ENCODE measurements at places on chromosomes 11 and 22. TPM values are rescaled to one million over a fixed set of nuclear protein-coding genes. Genes with fewer than 3 reads are reported as not detected.

- no peak for DNase-seq
These were observed 55.5 kb downstream of the ABTB2 start for GRCh38 chr11:34302046-34302921.

- DNase-seq, result no peak
These were observed 107.5 kb upstream of the OR4B1 start for GRCh38 chr11:48109046-48109666.

DNA sequence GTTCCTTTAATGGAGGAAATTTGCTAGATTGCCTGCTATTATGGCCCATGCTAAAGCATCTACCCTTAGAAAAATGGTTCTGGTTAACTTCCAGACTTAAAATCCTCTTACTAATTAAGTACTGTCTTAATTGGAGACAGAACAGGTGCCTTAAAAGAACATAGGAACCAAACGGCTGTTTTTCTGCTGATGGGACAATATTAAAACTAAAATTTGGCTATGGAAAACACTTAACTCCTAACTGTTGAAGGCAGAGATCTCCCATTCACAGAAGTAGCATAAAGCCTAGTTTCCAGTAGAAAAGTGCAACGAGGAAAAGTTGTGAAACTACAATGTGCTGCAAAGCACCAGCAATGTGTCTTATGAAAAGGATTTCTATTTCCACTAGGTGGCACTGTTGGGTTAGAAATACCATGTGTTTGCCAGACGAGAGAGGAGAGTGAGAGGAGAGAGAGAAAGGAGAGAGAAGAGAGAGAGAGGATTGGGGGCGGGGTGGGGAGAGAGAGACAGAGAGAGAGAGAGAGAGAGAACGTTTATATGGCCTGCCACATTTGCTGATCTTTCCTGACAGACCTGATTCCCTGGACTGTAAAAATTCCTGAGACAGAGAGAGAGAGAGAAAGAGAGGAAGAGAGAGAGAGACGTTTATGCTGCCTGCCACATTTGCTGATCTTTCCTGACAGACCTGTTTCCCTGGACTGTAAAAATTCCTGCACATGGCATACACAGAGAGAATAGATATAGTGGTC lies 51.5 kb downstream of the FAM181B start:
- DNase-seq, result peak; percentile 88

DNA sequence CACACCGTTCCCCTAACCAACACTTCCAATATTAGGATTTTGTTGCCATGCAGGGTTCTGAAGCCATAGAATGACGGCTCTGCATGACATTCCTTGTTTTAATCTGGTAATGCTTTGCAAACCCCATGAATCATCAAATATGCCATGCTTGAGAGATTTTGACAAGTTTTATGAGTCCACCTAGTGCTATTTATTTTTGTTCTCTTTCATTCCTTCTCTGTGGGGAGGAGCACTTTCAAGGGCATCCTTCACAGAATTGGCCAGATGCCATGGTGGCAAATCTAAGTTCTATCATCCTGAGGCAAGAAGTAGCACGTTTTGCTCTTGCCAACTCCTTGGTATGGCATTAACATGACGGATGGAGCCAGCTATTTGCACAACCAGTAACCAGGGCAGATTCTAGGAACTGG lies 268.4 kb downstream of the FAM76B start:
- DNase-seq, result no peak

DNA sequence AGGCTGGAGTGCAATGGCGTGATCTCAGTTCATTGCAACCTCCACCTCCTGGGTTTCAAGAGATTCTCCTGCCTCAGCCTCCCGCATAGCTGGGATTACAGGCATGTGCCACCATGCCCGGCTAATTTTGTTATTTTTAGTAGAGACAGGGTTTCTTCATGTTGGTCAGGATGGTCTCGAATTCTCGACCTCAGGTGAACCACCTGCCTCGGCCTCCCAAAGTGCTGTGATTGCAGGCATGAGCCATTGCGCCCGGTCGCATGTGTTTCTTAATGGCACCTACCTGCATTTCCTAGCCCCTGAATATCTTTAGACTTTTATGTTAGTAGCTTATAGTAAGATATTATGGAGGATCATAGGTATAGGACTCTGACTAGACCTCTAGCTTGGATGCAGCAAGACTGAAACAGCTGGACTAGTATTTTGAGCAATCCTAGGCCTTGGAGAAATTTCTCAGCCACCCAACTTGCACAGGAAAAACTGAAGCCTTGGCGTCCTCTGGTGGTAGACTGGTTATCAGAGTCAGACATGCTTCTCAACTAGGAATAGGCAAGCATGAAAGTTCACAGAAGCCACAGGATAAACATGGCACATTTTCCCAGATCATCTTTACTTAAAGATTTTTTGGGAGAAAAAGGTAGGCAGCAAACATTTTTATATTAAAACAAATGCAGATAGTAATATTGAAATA lies 22.7 kb upstream of the C1QTNF4 start:
- DNase-seq, result peak; percentile 77

GRCh38 chr11:8746331-8746974 lies 63.9 kb downstream of the RPL27A start:
- DNase-seq, result no peak

DNA sequence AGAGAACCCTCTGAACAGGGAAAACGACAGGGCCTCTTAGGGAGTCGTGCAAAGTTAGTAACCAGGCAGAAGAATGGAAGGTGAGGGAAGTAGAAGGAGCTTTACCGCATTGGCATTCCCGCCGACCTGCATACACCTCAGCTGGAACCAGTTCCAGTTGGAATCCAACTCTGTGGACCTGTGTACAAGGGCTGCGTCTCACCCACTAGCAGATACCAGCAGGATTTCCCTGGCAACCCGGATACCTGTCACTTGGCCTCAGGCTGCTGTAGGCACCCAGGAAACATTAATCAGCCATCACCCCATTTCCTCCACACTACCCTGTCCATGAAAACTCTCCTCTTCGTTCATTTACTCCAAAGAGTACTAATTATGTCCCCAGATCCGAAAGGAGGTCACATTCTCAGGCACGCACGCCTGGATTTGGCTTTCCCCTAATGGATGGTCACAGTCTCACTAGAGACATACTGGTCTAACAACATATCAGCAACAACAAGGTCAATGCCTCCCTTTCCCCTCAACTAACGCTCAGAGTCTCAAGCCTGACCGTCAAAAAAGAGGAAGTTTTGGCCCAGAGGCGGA lies 842 bp downstream of the ARFGAP2 start:
- no peak for DNase-seq

- no peak for DNase-seq
These were observed 226.6 kb downstream of the ST3GAL4 start for GRCh38 chr11:126581871-126582648.

GRCh38 chr11:364991-365725 lies 4.1 kb upstream of the B4GALNT4 start:
- DNase-seq, result no peak

GRCh38 chr11:60935676-60936442 lies 11.6 kb downstream of the TMEM132A start:
- DNase-seq, result no peak

GRCh38 chr11:102610200-102610599 lies 14.9 kb downstream of the MMP20 start:
- no peak for DNase-seq

DNA sequence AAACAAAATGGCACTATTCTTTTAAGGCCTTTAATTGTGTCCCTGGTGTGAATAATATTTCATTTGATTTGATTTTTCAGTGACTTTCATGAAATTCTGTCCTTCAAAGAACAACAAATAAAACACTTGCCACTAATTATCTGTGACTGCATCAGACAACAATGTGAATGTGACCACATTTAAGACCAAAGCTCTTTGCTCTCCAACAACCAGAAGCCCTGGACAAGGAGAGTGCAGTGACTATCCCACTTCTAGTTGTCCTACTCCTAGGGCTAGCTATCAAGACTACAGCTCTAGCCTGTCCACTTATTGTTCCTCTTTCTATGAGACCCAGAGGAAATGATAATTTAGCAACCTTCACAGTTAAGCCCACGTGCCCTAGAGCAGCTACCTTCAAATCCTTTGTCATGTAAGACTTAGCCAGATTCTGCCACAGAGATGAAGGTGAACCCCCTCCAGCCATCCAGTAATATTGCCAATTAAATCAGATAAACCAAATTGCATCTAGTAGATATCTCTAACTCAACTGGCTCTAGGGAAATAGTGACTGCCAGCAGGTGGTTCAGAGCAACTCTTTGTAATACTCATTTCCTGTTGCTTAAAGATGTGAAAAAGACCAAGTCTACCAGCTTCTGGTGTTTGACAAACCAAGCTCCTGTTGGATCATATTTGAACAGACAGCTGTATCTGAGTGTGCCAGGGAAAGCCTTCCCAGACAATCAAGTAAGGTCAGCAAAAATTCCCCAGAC lies 142.6 kb upstream of the BLID start:
- no peak for DNase-seq

The GPR83 gene
- 0.17 TPM for total RNA-seq

The C11orf54 gene
- total RNA-seq, result 29.0 TPM

The LRRC56 gene
- 0.54 TPM for total RNA-seq

The TMEM25 gene
- total RNA-seq, result 17.7 TPM
